Glutamatergic neuron (in vitro differentiated cells): ENCODE measurements at places on chromosomes 2 and 18. TPM values are rescaled to one million over a fixed set of nuclear protein-coding genes. Genes with fewer than 3 reads are reported as not detected.

DNA sequence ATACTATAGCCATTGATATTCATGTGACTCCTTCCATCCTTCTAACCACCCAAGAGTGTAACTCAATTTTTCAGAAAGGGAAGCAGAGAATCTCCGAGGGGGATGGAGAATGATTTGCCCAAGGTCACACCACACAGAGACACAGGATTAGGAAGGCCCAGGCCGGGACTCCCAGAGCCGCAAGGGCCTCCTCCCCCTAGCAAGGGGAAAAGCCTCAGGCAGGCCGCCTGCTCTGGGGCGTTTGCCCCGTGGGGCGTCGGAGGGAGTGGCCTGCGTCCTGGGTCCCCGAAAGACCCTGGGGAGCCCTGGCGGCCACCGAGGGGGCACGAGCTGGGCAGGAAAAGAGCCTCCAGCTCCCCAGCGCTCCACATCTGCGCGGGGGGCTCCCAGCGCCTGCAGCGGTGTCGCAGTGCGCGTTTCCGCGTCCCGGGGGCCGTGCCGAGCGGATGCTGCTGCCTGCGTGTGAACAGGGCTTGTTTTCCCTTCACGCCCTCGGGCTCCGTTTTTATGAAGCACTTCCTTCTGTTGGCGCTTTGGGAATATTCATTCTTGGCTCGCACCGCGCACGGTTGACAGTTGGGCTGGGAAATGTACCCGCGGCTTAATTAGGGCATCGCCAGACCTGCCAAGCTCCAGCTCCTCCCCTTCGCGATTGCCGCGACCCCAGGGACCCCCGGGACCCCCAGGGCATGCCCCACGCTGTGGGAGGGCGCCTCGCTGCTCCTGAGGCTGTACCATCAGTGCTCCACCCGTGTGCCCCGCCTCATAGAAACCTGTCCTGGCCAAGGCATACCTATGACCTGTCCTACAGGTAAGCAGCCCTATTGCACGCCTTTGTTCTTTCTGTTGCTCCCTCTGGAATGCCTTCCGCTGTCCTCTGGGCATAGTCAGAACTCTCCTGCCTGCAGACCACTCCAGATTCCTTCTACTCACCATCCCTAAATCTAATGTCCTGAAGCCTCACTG, 158.9 kb upstream of the GLI2 start:
- H3K27ac ChIP-seq = no peak overlapping the region
- peaks cover 16% of the 10 kb centered on the region for H3K4me1 ChIP-seq
- H3K27me3 ChIP-seq = peaks cover 24% of the 10 kb centered on the region
- no peaks in the 10 kb centered on the region for H3K36me3 ChIP-seq

- peak overlapping the region; percentile 53 for H3K27ac ChIP-seq
- no peaks in the 10 kb centered on the region for H3K27me3 ChIP-seq
- H3K4me1 ChIP-seq = peaks cover 5% of the 10 kb centered on the region
- no peak for DNase-seq
- no peak overlapping the region for H3K4me3 ChIP-seq
Measured at GRCh38 chr18:48896326-48896874, 54.4 kb downstream of the SMAD7 start.

DNA sequence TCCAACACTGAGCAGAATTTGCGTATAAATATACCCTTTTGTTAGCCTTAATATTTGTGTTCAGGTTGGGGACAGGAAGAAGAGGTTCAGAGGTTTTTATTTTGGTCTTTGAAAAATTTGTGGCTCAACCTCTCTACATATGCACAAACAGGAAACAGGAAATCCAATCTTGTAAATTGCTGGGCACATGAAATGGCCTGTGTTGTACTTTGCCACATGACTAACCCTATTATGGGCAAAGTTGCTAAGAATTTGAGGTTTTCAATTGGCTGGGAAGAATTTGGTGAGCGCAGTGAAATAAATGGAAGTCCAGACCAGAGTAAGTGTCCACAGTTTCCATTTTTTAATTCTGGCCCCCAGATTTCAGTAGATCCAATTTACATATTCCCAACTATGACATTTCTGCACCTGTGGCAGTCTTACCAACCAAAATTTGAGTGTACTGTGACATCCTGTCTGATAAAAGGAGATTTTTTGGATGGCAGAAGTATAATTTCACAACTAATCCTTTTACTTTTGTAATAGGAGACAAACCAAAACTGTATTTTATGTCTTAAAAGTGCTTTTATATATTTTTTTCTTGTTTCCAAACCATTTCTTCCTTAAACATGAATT, 63.6 kb downstream of the COX7A2L start:
- DNase-seq = no peak
- H3K27ac ChIP-seq = no peak overlapping the region
- H3K4me3 ChIP-seq = no peak overlapping the region
- no peaks in the 10 kb centered on the region for H3K4me1 ChIP-seq

GRCh38 chr2:216206821-216207220, 97.7 kb downstream of the XRCC5 start:
- no peak for DNase-seq
- no peak overlapping the region for H3K27ac ChIP-seq
- H3K4me3 ChIP-seq = no peak overlapping the region
- H3K27me3 ChIP-seq = peaks cover 5% of the 10 kb centered on the region

GRCh38 chr18:55421615-55422419, 166.2 kb downstream of the TCF4 start:
- H3K27ac ChIP-seq = peak overlapping the region; percentile 85
- H3K4me1 ChIP-seq = peaks cover 79% of the 10 kb centered on the region
- no peaks in the 10 kb centered on the region for H3K36me3 ChIP-seq
- H3K4me3 ChIP-seq = peak overlapping the region; percentile 74
- DNase-seq = no peak
- H3K27me3 ChIP-seq = peaks cover 13% of the 10 kb centered on the region

DNA sequence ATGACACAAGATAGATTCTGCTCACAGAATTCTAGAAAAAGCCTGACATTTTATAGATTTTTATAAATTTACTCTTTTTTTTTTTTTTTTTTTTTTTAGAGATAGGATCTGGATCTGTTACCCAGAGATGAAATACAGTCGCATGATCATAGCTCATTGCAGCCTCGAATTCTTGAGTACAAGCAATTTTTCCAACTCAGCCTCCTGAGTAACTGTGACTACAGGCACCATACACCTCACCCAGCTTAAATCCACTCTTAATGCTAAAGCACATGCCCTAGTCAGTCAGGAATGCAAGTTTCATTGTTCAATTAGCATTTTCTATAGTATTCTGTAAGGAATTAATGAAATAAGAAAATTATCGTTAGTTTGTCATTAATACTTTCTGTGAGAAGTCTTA, 32.1 kb upstream of the WDR75 start:
- no peak overlapping the region for H3K27ac ChIP-seq
- H3K4me1 ChIP-seq = no peaks in the 10 kb centered on the region
- H3K36me3 ChIP-seq = no peaks in the 10 kb centered on the region
- no peak for DNase-seq
- H3K4me3 ChIP-seq = no peak overlapping the region
- no peaks in the 10 kb centered on the region for H3K27me3 ChIP-seq

DNA sequence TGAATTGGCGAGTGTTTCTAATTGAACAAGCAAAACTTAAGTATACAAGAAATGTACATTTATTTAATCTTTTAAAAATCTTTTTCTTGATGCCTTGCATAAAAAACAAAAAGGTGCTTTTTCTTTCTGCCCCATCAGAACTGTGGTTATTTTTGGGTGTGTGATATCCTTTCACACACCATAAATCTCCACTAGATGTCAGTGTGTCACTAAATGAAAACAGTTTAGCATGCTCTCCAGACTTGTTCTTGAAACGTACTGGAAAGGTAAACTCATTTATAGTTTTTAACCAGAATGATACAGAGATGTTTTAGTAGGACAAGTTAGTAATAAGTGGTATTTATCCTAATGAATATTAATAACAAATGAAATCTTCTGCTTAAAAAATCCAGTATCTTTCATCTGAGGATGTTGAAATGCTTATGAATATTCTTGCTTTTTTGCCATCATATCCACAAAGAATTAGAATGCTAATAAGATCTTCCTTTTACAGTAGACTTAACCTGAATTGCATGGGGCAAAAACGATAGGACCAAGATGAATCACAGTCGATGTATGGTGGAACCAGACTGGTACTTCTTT, 96.8 kb downstream of the UBE2E3 start:
- H3K36me3 ChIP-seq = no peaks in the 10 kb centered on the region
- peaks cover 31% of the 10 kb centered on the region for H3K4me1 ChIP-seq
- DNase-seq = no peak
- no peak overlapping the region for H3K27ac ChIP-seq

GRCh38 chr2:42337356-42337820, 23.6 kb downstream of the COX7A2L start:
- no peak overlapping the region for H3K27ac ChIP-seq
- DNase-seq = no peak
- peaks cover 8% of the 10 kb centered on the region for H3K36me3 ChIP-seq
- peaks cover 8% of the 10 kb centered on the region for H3K4me1 ChIP-seq

GRCh38 chr2:100940766-100941645, 61.1 kb upstream of the RPL31 start:
- H3K36me3 ChIP-seq = no peaks in the 10 kb centered on the region
- peaks cover 2% of the 10 kb centered on the region for H3K27me3 ChIP-seq
- no peak overlapping the region for H3K27ac ChIP-seq
- no peaks in the 10 kb centered on the region for H3K4me1 ChIP-seq

DNA sequence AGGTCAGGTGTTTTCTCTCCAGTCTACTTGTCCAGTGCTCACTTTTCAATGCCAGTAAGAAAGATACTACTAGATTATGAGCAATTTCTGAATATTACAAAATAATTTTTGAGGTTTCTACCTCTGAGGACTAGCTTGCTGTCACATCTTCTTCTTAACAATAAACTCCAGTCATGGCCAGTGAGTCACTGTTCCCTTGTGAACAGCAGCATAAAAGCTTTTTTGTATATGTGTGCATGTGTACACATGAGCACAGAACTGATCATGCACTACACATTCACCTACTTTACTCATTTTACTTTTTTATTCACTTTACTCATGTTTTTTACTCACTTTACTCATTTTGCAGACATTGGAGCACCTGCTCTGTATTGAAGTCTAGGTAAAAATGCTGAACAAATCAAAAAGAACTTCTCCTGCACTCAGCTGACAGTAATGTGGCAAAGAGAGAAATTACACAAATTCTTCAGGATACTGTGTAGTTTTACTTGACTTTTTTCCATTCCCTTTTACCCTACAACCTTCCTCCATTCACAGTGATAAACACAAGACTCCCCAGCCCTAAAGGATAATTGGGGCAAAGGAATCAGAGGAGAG, 28.0 kb downstream of the ST6GAL2 start:
- no peak overlapping the region for H3K27ac ChIP-seq
- H3K4me1 ChIP-seq = peaks cover 12% of the 10 kb centered on the region
- H3K4me3 ChIP-seq = no peak overlapping the region
- DNase-seq = no peak

DNA sequence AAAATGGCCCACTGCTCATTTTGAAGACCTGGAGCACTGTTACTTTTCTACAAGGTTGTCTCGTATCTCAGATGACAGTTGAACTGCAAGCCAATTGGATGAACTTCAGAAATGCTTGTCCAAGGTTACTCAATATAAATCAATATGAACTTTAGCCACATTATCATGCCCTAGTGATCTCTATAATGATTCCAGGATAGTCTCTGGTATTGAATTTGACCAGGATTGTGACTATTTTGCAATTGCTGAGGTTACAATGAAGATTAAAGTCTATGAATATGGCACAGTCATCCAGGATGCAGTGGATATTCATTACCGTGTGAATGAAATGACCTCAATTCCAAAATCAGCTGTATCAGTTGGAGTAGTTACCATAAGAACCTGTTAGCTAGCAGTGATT, 196.0 kb upstream of the RAB12 start:
- peaks cover 5% of the 10 kb centered on the region for H3K4me1 ChIP-seq
- H3K27ac ChIP-seq = no peak overlapping the region
- DNase-seq = no peak
- H3K27me3 ChIP-seq = no peaks in the 10 kb centered on the region
- peaks cover 29% of the 10 kb centered on the region for H3K36me3 ChIP-seq

RRM2 gene
- 21.2 TPM for total RNA-seq

CCDC178 gene
- total RNA-seq = not detected
